ENCODE measurements at places on chromosomes 6 and 20.

DNA sequence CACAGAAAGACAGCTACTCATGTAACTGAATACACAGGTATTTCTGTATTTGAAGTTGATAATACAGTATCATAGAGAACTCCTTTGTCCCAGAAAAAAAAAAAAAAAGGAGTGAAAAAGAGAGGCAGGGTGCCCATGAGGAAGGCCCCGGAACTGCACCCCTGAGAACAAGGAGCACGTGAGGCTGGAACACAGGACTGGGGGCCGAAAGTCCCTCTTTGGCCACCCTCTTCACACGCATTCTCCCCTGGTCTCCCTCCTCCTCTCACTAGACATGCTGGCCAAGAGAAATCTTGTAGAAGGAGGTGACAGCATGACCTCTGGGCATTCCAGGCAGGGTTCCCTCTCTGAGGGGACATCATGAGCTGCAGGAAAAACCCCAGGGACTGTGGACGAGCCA lies 62.7 kb upstream of the TRAF3IP2 start:
- peak; percentile 4 for DNase-seq

DNA sequence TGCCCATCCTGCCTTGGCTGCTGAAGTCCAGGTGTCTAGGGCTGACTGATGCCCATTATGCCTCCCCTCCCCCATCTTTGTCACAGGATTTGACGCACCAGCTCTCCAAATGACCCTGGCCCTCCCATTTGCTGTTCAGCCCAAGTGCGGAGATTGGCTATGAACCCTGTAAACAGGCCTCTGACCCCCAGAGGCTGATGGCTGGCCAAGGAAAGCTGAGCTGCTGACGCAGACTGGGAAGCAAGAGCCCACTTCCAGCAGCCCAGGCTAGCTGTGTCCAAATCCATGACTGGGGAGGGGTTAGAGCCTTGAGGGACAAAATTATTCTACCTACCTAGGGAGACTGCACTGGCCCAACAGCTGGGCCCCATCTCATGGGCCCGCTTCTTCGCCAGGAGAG lies 797 bp upstream of the GNRH2 start:
- DNase-seq = no peak

GRCh38 chr6:659716-660581 lies 3.0 kb upstream of the HUS1B start:
- no peak for DNase-seq

GRCh38 chr20:52539891-52540290 lies 348.3 kb upstream of the ZFP64 start:
- no peak for DNase-seq

DNA sequence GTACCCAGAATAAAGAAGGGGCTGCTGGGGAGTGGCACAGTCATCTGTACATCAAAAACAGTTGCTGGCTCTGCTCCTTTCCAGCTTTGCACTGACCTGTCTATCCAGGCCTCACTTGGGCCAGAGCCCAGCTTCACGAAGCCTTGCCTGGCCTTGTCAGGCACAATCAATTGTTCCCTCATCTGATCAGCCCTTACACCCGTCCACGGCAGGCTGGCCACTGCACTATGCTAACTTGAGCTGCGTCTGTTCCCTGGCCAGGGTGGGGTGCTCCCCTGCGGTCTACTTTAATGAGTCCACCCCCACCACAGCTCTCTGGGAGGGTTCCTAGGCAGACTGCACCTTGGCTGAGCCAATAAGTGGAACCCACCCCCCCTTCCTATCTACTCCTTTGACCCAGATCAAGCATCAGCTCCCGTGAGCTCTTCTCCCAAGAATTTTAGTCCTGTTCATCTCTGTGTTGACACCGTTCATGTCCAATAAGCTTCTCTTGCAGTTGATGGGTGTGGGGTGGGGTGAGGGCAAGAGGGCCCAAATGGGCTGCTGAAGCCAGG lies 74.3 kb upstream of the MLN start:
- DNase-seq = no peak

GRCh38 chr6:34342247-34342646 lies 50.2 kb downstream of the NUDT3 start:
- no peak for DNase-seq

GRCh38 chr6:71349395-71349794 lies 60.8 kb downstream of the OGFRL1 start:
- DNase-seq = peak; percentile 43

- peak; percentile 47 for DNase-seq
Measured at GRCh38 chr6:82954937-82955577, 110.6 kb downstream of the UBE3D start.

DNA sequence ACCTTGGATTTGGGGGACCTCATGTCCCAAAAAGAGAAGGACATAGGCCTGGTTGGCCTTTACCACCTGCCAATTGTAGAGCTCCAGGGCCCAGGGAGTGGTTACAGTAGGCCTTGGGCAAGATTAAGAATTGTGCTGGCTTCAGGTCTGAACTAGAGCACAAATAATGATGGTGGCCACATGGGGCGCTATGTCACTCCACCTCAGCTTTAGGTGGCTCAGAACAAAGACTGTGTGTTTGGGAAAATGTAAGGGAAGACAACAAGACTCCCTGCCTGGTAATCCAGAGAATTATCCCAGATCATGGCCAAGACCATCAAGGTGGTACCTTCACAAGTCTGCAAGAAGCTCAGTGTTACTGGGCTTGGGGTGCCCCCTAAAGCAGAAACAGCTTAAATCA lies 224.9 kb upstream of the OPRM1 start:
- DNase-seq = peak; percentile 1

DNA sequence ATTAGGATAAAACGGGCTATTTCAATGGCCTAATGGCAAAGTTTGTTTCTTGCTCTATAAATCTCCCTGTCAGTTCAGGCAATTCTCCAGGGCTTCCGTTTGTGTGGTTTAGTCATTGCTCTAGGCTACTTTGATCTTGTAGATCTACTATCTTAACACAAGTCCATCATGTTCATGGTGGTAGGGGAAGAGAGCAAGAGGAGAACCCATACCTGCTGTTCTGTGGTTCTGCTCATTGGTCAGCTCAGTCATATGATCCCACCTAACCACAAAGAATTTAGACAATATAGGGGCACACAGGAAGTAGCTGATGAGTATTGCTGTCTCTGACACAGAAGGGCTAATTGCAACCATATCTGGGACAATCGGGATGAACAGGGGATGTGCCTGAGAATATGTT lies 4.9 kb upstream of the DEK start:
- DNase-seq = no peak

- no peak for DNase-seq
Measured at GRCh38 chr6:126640356-126640755, 300.4 kb downstream of the CENPW start.

DNA sequence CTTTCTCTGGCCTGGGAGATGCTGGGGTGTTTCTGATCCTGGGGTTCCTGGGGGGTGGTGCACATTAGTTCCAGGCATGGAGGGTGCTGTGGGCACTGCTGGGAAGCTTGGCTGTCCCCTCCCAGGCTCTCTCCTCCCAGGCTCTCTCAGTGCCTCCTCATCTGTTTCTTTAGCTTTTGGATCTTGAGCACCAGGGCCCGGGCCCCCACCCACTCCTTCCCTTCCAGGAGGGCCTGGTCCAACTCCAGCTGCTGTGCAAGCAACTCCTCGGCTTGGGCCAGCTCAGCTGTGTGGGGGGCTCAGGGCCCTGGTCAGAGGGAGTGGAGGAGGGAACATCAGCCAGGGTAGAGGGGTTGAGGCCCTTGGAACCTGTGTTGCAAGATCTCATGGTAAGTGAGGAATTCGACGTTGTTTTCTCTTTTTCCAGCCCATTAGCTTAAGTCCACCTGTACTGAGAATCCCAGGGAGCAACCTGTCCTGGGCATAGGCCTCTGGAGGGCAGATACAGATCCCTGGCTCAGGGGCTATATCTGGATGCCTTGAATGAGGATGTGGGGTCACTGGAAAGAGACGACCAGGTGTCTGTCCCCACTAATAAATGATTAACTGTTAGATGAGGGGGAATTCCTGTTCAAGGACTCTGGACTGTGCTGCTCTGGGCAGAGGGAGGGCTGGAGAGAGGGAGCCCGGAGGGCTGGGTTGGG lies 34.5 kb upstream of the HLA-A start:
- no peak for DNase-seq

GRCh38 chr6:3553254-3553653 lies 96.4 kb upstream of the SLC22A23 start:
- DNase-seq = no peak

DNA sequence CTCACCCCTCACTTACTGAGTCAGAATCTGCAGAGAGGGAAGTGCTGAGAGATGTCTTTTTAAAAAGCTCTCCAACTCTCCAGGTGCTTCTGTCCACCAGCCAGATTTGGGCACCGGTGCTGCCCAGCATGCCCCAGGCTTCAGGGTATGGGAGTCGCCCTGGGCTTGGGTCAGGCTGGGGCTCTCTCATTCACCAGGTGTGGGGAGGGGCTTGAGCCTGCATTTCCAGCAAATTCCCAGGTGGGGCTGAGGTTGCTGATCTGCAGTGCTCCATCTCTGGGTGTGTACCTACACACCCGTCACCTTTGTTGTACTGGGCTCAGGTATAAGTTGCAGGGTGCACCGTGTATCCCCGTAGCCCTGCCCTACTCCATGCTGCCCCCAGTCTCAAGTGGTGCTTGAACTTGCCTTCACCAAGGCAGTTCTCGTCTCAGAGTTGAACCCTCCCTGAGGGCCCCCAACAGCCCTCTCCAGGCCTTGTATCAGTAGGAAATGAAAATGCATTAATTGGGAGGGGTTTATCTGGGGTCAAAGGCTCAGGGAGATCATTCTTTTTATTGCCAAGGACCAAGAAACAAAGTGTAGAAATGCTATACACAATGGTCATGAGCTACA lies 23.5 kb downstream of the PPP1R3G start:
- DNase-seq = no peak

GRCh38 chr20:62143081-62143956 lies at the start of the genes PSMA7 and SS18L1:
Gene PSMA7, minus strand, starts transcription at chr20:62143394. Its CDS starts 91 bp downstream, at chr20:62143303.
Gene SS18L1, plus strand, starts transcription at chr20:62143769. Its CDS starts 52 bp downstream, at chr20:62143821.
- DNase-seq = peak; percentile 77

GRCh38 chr6:34233867-34234266 lies 2.8 kb upstream of the HMGA1 start:
- no peak for DNase-seq

DNA sequence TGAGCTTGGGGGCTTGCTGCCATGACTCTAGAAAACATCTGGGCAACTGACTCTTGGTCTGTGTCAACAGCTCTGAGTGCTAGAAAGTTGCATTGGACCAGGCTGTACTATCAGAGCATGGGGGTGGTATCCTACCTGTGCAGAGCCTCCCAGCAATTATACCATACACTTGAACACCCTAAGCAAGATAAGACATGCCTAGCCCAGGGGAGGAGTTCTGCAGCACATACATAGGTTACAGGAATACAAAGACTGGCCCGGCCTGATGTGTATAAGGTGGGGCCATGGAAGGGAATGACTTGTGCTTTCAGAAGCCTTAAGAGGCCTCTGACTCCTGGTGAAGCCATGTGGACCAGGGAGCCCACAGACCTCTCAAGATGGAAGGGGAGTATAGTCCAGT lies 11.4 kb upstream of the MOCS1 start:
- no peak for DNase-seq

GRCh38 chr6:31470801-31471200 lies 27.1 kb upstream of the MICB start:
- no peak for DNase-seq

DNA sequence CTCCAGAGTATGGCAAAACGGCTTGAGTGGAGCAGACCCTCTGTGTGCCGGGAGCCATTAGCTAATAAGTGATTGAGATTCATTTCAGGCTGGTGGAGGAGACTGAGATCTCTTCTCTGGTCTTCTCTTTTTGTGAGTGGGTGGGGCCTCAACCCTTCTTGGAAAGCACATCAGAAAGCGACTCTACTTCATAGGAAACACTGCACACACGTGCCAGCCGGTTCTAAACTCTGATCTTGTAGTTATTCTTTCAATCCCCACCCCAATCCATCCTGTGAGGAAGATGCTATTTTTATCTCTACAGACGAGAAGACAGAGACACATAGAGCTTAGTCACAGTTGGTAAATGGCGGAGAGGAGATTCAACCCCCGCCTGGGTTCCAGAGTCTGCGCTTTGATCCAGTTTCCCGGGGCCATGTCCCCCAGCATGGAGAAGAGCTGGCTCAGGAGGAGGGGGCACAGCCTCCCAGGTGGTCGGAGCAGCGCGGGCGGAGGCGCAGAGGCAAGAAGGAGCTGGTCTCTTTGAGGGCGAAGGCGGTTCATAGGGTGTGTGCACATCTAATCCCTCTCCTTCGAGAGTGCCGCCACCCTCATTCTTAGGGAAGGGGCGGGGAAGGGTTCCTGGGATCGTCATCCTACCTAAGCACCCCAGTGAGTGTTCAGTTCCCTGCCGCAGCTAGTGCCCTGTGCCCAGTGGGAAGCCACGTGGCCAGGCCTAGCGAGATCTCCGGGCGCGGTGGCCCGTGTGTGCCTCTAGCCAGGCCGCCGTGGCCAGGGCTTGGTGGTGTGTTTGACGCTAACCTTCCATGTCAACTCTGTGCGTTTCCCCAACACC lies 49.0 kb upstream of the TAGAP start:
- DNase-seq = no peak

DNA sequence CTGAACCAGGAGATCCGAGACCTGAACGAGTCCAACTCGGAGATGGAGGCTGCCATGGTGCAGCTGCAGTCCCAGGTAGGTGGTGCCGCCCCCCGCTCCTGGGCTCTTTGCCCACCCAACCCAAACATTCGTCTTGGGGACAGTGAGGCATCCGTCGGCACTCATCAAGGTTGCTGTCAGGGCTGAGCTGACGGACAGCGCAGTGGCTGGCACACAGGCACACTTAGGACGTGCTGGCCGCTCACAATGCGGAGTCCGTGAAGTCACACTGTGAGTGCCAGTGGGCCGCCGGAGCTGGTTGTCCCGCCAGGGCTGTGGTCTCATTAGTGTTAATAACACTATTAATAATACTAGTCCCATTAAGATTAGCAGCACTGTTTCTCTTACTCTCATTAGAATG lies 18.2 kb upstream of the PCMTD2 start:
- DNase-seq = no peak

- no peak for DNase-seq
Measured at GRCh38 chr20:32651537-32651936, 22.2 kb downstream of the C20orf203 start.

DNA sequence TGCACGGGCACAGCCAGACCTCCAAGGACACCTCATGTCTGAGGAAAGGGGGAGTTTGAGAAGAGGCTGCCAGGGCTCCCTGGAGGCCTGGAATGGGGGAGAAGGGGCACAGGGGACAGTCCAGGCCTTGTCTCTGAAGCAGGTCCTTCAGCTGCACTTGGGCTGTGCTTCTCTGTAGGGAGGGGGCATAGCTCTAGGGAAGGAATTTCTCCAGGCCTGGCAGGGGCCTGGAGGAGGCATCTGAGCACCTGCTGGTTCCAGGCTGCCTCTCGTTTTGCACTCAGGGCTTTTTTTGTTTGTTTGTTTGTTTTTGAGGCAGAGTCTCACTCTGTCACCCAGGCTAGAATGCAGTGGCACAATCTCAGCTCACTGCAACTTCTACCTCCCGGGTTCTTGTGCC lies 67.7 kb downstream of the BCAS4 start:
- DNase-seq = no peak

GRCh38 chr6:157280947-157281346 lies 42.4 kb downstream of the TMEM242 start:
- DNase-seq = no peak

DNA sequence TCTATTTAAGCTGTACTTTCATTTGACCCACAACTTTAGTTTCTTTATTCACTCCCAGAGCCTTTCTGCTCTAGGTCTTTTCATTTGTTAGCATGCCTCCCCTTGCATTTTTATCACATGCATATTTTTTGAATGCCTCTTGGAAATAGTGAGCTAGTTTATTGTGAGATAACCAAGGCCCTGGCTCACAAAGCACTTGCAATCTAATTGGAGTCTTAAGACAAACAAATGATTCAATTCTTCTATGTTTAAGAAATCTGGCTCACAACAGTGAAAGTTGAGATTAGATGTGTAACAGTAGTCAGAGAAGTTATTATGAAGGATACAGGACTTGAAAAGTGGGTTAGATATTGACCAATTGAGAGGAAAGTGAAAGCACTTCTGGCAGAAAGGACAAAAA lies 173.4 kb downstream of the MOXD1 start:
- DNase-seq = no peak

- DNase-seq = no peak
Measured at GRCh38 chr6:36912030-36912454, 26.3 kb downstream of the C6orf89 start.

Measured in ACHN (cell line).